CD4-positive, alpha-beta T cell treated with Interferon alpha-2 for 1 hour (primary cell): ENCODE measurements at places on chromosomes 1 and 21.

DNA sequence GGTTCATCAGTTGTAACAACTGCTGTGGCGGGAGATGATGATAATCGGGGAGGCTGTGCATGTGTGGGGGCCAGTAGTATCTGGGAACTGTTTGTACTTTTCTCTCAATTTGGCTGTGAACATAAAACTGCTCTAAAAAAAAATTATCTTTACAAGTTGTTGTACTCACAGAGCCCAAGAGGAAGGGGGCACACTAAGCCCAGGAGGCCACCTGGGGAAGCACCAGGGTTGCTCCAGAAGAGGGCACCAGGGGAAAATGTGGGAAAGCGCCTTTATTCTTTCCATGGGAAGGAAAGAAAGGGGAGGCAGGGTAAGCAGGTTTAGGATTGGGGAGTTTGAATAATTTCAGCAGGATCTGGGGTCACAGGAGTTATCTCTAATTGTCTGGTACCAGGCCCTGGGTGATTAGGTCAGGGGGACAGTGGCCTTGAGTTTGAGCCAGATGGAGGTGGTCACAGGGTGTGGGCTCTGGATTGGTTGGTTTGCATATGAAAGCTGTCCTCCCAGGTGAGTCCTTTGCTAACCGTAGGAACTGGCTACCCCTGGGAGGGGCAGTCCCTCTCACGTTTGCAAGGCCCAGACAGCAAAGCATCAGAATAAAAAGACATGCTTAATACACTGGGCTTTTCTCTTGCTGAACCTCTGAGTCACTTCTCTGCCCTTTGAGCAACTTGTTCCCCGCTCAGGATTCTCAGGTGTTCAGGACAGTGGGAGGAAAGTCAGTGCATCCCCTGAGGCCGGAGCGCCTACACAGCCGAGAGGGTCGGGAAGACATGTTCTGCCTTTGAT lies 11.2 kb downstream of the MYOC start:
- no peak for DNase-seq

DNA sequence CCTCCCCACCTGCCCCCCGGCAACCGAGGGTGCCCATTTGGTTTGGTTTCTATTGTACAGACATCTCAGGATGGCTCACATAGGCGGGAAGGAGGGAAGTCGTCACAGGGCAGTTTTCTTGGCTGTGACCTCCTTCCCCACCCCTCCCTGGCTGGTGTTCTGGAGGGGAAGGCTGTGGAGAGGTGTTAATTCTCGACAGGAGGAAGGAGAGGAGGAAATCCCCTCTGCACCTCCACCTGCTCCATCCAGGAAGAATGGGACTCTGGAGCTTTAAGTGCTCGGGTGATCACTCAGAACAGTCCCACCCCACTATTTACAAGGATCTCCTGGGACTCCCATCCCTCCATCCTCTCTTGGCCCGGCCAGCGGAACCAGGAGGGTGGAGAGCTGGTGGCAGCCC lies 7.6 kb downstream of the MEX3A start:
- DNase-seq: no peak

GRCh38 chr21:30408782-30409494 lies 13.1 kb downstream of the KRTAP13-1 start:
- DNase-seq: no peak

GRCh38 chr1:58340185-58340584 lies 206.3 kb downstream of the OMA1 start:
- DNase-seq: no peak

- DNase-seq: no peak
These were observed 16.0 kb downstream of the DIO1 start for GRCh38 chr1:53909946-53910345.

- no peak for DNase-seq
These were observed 47.1 kb downstream of the STX6 start for GRCh38 chr1:180975551-180975950.

- DNase-seq: no peak
These were observed 45.4 kb upstream of the TENT5B start for GRCh38 chr1:27057801-27058625.

- DNase-seq: no peak
These were observed 18.4 kb upstream of the EDN2 start for GRCh38 chr1:41502912-41503311.

DNA sequence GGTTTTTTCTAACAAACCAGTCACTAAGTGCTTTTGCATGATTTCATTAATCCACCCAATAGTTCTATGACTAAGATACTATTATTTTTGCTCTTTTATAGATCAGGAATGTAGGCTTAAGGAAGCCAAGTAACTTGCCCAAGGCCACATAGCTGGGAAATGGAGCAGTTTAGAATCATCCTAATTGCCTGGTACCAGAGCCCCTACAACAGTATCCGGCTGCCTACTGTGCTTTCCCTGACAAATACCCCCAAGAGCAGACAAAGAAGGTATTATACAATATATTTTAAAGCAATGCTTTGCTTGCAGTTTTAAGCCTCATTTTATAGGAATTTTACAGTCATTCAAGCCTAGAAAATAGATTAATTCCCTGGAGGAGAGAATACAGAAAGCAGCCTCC lies 45.5 kb upstream of the RASAL2 start:
- DNase-seq: no peak

DNA sequence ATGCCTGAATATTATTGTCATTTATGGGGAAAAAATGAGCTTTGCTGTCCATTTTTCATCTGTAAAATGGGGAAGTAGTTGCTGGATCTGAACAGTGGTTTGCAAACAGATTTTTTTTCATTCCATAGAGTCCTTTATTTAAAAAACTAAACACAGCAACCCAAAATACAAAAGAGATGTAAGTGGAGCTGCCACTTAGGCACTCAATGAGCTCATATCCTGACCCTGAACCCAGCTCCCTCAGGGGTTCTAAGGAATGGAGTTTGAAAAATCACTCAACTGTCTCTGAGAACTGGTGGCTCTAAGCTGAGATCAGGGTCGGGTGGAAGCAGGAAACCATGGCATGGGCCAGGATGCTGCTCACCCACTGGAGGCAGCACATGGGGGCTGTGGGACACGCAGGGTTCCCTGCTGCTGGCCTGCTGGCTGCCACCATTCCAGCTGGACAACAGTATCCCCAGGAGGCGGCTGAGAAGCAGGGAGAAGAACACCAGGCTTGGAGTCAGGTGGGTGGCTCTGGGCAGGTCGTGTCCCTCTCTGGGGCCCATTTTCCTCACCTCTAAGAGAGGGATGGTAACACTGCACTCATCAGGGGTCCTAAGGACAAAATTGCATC lies 9.6 kb upstream of the ECE1 start:
- DNase-seq: no peak

- no peak for DNase-seq
These were observed 63.1 kb upstream of the SH3GLB1 start for GRCh38 chr1:86641318-86641717.

DNA sequence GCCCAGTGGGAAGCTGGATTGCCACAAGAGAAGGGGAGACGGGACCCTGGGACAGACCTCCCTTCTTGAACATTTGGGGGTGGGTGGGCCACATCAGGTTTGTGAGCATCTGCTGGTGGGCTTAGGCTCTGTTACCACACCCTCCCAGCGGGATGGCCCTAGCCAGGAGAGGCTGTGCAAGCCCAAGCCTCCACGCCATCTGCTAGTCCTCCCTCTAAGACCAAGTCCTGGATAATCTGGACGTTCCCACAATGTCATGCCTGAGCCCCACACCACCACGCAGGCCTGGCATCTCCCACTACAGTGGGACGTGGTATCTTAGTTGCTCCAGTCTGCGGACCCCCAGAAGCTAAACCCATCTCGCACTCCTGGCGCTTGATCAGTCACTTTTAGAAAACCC lies 3.7 kb upstream of the IBA57 start:
- DNase-seq: no peak

- DNase-seq: no peak
These were observed 18.3 kb downstream of the PLEKHA6 start for GRCh38 chr1:204341380-204341779.

GRCh38 chr1:155309423-155310021 lies 856 bp downstream of the FDPS start:
- no peak for DNase-seq

DNA sequence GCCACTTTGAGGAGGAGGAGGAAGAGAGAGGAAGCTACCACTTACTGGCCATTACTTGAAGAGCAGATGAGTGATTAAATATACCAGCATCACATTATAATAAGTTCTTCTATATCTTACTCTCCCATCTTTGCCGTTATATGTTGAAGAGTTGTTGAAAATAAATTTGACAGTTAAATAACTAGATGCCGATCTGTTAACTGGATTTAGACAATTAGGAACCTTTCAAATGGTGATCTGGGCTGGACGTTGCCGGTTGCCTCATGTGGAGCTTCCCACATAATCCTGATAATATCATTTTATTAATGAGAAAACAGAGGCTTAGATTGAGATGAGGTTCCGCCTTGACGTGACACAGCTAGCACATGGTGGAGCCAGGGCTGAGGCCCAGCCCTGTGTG lies 147.0 kb downstream of the SDCCAG8 start:
- no peak for DNase-seq

GRCh38 chr1:199474738-199475137 lies 552.8 kb upstream of the NR5A2 start:
- no peak for DNase-seq

DNA sequence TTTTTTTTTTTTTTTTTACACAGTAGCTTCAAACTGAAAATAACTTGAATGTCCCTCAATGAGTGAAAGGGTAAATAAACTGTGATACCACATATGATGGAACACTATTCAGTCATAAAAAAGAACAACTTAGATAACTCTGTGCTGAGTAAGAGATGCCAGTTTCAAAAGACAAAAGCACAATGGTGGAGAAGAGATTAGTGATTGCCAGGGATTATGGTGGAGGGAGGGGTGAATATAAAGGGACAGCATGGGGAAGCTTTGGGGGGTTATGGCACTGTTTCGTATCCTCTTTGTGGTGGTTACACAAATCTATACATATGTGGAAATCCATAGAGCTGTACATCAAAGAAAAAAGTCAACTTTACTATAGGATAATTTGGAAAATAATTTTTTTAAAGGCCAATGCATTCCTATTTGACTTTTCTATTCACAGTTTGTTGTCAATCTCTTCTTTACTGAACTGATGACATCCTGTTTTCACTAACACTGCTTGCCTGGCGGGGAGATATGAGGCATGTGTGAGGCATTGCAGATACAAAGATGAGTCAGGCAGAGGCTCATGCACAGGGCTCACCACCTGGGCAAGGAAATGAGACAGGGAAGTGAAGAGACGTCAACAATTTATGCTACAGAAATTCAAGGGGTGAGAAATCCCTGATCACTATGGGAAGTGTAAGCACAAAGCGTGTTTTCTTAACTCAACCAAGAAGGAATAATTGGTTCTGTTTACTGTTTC lies 302.7 kb downstream of the DUSP10 start:
- peak; percentile 21 for DNase-seq

DNA sequence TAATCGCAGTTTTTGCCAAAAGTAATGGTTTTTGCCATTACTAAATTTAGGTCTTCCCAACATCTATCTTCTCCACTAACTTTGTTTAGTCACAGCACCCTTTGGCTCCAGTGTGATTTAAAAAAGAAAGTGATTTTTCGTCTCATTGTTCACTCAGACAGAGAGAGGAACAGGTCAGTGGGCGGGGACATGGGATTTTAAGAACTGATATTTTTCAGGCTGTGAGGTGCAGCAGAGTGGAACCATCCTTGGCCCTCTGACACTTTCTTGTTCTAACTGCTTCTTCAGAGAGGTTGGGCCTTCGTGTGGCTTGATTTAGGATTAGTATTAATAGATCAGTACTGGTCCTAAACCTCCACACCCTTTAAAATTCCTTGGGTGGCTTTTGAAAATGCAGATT lies 38.8 kb downstream of the CASQ2 start:
- no peak for DNase-seq
